ENCODE measurements at places on chromosomes 6 and 20.

- DNase-seq: no peak
Measured at GRCh38 chr20:63114006-63114692, 101.8 kb downstream of the YTHDF1 start.

DNA sequence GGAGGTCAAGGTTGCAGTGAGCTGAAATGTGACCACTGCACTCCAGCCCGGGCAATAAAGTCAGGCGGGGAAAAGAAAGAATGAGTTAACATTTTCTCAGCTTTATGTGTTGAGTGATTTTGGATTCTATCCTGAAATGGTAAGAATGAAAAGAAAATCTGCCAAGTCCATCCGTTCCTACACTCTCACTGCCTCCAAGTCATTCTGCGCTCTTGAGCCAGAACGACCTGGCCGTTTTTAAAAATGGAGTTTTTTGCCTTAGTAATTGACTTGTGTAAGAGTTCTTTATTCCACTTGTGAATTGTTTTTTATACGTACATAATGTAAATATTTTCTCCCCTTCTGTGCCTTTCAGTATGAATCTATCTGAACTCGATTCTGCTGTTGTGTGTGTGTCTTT lies 28.7 kb downstream of the DNAJC5 start:
- DNase-seq: no peak

DNA sequence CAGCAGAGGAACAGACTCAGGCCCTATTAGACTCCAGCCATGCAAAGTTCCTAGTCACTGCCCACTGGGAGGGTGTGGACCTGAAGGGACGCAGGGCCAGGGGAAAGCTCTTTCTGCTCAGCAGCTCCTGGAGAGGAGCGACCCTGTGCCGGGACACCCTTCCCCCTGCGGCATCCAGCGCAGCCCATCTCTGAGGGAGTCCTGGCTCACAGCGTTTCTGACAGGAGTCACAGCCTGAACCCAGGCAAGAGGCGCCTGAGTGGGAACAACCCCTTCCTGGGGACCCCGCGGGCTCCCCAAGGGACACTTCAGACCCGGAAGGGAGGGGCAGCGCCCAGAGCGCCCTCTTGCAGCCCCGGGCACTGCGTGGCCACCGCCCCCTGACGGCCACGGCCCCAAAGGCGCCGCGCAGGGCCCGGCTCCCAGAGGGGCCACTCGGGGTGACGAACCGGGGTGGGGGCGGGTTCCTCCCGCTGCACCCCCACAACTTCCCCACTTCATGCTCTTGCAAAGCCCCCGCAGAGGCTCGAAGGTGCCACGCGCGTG lies 862 bp downstream of the UCKL1 start:
- DNase-seq: no peak

GRCh38 chr20:37201827-37202162 lies 22.4 kb upstream of the MROH8 start:
- no peak for DNase-seq

DNA sequence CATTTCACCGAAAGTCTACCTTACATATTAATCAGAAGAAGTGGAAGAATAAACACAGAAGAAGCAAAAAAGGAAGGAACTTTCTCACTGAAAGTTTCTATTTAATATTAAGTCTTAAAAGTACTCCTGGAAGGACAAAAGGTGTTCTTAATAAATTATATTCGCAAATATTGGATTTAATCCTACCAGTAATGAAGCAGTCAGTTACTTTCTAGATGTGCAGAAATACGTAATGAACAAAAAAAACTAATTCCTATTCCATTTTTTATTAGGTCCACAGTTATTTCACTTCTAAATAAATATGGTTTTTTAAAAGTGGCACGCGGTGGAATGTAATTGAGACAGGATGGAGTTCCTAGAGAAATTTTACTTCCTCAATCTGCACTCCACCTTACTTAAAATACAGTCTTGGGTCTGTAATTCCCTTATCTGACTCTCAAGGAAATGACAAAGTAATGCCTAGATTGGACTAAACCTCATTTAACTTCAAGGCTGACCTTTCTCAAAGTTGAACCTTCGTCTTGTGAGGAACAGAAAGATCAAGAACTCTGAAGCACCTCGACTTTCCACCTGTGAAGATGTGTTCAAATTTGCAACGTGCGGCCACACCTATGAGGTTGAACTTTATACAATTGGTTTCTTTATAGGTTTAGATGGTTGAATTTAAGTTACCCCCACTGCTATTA lies 1.1 kb upstream of the TRAM2 start:
- DNase-seq: no peak

GRCh38 chr20:44754554-44754953 lies 8.9 kb downstream of the KCNK15 start:
- no peak for DNase-seq

GRCh38 chr20:45508068-45508886 lies 7.1 kb downstream of the SPINT3 start:
- DNase-seq: no peak

Data from stimulated activated CD4-positive, alpha-beta T cell treated with anti-CD3 and anti-CD28 coated beads, Interleukin-1b, Interleukin-23, amount 100 ng/mL, for 4 hours (primary cell).